ENCODE measurements at places on chromosomes 3 and 15. TPM values are rescaled to one million over a fixed set of nuclear protein-coding genes. Genes with fewer than 3 reads are reported as not detected.

GRCh38 chr3:5766848-5767247 is 579.3 kb downstream of the EDEM1 start:
- no peak for DNase-seq

Gene GHRL
- total RNA-seq: not detected

- DNase-seq: peak; percentile 24
Measured at GRCh38 chr15:31405200-31405920, 78.7 kb downstream of the KLF13 start.

- DNase-seq: peak; percentile 80
Measured at GRCh38 chr3:59862686-59863085, 812.9 kb upstream of the CFAP20DC start.

GRCh38 chr3:125128861-125129501 is 73.2 kb upstream of the HEG1 start:
- peak; percentile 80 for DNase-seq

- DNase-seq: peak; percentile 4
Measured at GRCh38 chr3:43286841-43287499, 630 bp downstream of the SNRK start.

- no peak for DNase-seq
Measured at GRCh38 chr3:196554205-196554604, 14.1 kb downstream of the WDR53 start.

DNA sequence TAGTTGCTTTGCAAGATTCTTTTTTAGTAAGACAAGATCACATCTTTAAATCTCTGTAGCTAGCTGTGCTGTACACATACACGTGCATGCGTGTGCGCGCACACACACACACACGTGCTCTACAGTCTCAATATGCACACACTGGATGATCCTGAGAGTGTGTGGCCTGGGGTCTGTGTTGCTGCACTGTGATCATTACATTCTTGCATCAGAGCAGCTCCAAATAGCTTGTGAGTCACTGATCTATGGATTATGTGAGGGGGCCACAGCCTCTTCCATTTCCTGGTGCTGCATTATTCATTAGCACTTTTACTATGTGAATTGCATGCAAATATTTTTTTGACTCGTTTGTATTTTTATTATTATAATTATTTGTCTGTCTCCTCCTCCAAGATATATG is 34.6 kb downstream of the MCTP2 start:
- DNase-seq: peak; percentile 11

DNA sequence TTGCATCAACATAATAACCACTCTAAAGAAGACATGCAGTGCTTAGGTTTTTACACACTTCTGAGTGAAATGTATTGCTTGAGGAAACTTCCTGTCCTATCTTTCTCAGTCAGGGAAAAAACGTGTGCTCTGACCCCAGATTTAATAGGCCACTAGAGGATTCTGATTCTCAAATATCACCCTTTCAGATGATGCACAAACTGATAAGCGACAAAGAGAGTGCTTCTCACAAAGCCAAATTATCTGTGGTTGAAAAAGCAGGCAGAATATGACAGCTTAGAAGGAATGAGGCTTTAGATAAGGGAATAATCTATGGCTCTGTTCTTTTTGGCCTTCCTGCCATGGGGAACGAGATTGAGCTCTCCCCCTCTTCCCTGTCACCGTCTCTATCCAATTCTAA is 583.4 kb upstream of the SGO1 start:
- no peak for DNase-seq

DNA sequence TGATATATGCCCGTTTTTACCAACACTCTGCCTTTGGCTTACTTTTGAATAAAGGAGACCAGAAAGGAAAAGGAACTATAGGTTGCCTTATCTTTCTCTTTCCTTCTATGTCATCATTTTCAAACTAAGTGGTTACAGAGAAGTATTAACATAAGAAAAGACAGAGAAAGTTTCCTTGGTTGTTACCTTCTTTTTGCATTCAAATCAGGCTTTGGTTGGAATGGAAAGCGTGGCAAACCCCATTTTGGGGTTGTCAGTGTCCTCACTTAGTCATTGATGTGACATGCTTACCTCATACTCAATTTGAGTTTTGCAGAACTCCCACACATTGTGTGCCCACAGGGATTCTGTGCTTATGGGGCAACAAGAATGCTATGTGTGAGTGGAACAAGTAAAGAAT is 3.7 kb upstream of the THRB start:
- no peak for DNase-seq

Gene HRG
- not detected for total RNA-seq

DNA sequence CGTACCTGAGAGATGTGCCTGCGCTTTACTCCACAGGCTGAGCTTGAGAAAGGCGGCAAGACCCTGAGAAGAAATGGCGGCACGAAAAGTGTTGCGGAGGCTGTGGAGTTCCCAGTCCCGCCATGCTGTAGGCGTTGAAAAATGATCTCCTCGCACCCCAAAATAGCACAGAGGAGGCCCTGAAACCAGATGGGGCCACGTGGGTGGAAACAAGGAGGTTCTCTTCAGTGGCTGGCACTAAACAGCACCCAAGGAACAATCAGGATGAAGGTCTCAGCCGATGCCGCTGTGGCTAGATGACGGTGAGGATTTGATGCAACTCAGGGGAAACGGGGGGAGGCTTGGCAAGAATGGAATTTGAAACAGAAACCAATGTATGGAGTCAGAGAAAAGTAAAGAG is 57.3 kb downstream of the TMEM212 start:
- DNase-seq: no peak

Gene MESP2
- total RNA-seq: 0.28 TPM

- DNase-seq: no peak
Measured at GRCh38 chr15:27249760-27250109, 278.8 kb downstream of the GABRG3 start.

GRCh38 chr3:139295040-139295439 is 48.8 kb upstream of the MRPS22 start:
- no peak for DNase-seq

Gene PLEKHO2
- 19.0 TPM for total RNA-seq

DNA sequence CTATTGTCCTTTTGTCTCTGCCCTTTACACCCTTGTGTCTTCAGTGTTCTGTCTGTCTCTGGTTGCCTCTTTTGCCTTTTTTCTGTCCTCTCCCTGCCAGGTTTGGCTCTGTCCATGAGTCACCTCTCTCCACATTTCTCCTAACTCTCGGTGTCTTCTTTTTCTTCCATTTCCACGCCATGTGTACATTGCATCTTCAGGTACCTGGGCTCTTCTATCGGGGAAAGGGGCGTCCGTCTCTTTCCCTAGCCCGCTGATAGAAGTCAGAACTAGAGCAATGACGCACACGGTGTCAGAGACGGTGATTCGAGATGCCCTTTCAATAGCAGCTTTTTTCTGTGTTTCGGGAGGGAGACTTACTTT is 641 bp downstream of the OPA1 start:
- peak; percentile 36 for DNase-seq

Gene SYNM
- 5.0 TPM for total RNA-seq

Gene CHRD
- under 0.01 TPM for total RNA-seq

DNA sequence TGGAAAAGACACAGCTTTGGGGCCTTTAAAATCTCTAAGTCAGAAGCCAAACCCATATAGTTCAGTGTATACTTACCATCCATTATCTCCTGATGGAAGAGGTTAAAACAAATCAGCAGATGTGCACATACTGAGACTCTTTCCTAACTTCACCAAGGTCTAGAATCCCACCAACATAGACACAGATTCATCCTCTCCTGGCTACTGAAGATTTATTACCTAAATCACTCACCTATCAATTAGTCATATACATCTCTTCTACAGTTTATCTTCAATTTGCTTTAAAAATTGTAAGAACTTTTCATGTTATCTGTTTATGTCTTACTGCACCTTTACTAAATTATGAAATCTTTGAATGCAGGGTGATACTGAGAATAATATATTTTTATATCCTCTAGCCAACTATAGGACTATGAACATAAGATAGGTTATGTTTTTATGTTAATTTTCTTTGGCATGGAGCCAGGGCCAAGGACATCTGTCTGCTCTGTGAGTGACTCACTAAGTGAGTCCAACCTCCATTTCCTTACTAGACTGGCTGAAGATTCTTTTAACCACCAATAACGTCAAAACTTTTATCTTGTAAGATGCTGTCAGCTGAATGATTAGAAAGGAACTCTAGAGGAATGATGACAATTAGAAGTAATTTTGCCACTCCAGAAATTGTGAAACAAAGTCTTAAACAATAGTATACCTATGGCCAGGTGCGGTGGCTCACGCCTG is 397.6 kb downstream of the FOXP1 start:
- DNase-seq: peak; percentile 82

Gene TP63
- not detected for total RNA-seq

DNA sequence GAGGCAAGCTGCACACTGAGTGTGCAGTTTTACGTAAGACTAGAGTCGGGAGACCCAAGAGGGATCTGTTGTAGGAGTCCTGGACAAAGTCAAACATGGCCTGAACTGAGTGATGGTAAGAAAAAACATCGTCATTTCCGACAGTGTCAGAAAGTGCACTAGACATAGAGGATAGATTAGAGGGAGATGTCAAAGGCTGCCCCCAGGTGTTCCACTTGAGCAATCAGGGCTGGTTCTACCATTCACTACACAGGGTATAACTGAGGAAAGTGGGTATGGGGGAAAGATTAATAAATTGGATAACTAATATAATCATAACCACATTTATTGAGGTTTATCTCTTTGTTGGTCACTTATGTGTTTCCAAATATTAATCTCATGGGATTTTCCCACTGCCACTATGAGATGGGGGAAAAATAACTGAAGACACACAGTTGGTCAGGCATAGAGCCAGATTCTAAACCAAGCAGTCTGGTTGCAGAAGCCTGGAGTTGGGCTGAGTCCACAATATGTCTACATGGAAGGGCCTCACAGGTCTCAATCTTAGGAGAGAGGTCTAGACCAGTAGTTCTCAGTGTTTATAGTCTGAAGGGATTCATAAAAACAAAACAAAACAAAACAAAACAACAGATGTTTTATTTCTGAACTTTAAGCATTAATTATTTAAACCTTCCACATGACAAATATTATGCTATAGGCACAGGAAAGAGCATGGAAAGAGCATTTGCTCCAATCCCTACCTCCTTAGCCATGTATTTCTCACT is 766.5 kb downstream of the NTRK3 start:
- DNase-seq: no peak

GRCh38 chr3:44996556-44996969 is 20.5 kb downstream of the EXOSC7 start:
- DNase-seq: no peak

GRCh38 chr3:31968927-31969418 is 12.1 kb downstream of the OSBPL10 start:
- DNase-seq: peak; percentile 93

DNA sequence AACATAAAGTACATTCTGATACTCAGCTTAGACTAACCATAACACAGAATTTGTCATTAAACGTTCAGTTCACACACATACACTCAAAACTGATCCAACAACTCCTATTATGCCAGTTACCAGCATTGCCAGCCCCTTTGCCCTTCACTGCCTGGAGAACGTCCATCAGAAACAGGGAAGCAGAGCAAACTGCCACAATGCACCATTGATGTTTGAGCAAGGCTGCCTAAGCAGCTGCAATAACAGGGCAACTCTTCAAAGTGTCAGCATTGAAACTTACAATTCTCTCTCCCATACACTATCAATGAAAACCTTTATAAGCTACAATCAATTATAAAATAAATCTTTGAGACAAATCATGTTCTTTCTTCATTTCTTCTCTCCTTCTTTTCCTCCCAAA is 85.1 kb downstream of the ZBTB20 start:
- no peak for DNase-seq

Gene HES1
- total RNA-seq: 8.3 TPM

DNA sequence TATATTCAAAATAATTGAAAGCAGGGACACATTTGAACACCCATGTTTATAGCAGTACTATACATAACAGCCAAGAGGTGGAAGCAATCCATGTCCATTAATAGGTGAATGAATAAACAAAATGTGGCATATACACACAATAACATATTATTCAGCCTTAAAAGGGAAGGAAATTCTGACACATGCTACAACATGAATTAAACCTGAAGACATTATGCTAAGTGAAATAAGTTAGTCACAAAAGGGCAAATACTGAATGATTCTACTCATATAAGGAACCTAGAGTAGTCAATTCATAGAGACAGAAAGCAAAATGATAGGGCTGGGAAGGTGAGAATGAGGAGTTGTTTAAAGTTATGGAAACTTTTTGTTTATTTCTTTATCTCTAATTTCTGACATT is 40.9 kb downstream of the SNTN start:
- no peak for DNase-seq

DNA sequence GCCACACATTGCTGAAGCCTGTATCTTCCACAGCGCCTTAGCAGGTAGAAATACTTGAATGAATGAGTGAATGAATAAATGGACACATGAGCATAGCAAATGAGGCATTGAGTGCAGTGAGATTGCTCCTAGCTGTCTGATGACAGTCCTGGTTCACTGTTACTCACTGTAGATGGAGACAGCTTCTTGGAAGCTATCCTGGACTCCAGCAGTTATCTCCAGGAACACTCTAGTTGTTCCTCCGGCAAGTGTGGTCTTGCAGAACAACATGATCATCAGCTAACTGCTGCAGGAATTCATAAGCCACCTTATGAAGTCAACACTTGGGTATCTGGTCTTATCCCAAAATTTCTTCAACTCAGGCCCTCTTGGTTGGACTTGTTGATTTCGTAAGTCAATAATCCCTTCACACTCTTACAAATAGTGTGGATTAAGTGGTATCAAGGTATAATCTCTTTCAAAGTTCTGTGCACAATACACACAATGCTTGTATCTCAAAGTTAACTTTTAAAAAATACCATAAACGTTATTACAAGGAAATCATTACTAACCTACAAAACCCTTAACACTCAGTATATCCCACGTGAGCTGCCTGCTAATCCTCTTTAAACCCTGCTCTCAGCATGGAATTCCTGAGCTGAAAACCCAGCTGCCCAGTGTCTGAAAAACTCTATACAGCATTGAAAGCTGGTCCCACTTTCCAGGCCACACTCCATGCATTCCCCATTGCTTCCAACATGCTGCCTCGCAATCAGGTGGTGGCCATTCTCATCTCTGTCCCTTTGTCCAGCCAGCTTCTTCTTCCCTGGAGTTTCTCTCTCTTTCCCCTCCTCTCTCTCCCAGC is 14.4 kb upstream of the ZBTB38 start:
- DNase-seq: no peak

- DNase-seq: no peak
Measured at GRCh38 chr3:17840126-17840525, 97.7 kb upstream of the TBC1D5 start.

GRCh38 chr3:110243081-110243480 is 828.5 kb upstream of the NECTIN3 start:
- peak; percentile 74 for DNase-seq

Gene TMEM158
- total RNA-seq: 3.3 TPM

DNA sequence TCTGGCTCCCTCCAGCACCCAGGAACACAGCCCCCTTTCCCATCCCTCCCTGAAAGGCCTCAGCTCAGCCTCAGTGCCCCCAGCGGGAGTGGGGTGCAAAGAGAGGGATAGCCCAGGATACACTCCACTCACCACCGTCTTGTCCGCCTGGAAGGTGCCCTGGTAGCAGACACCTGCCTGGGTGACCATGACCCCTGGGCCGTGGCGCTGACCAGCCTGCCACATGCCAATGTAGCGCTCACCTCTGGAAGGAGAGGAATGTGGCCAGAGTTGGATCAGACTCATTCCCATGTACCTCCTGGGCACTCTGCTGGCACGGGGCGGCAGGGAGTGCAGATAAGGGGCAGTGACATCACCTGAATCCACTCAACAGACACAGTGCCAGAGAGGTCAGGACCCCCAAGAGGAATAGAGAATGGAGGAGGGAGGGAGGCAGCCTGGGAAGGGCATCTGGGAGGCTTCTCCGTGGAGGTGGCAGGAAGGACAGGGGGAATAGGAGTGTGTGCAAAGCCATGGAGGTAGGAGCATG is 13.1 kb downstream of the ALS2CL start:
- DNase-seq: no peak
